Aortic smooth muscle cell (primary cell): ENCODE measurements at places on chromosomes 2 and 18. TPM values are rescaled to one million over a fixed set of nuclear protein-coding genes. Genes with fewer than 3 reads are reported as not detected.

The SEH1L gene
- 44.5 and 53.9 TPM in 2 replicates for total RNA-seq

The RBM44 gene
- total RNA-seq, result 0.26 and 0.56 TPM in 2 replicates

The STARD6 gene
- total RNA-seq, result 0.44 and 0.53 TPM in 2 replicates

The CTDP1 gene
- 18.3 and 20.7 TPM in 2 replicates for total RNA-seq

The SPC25 gene
- 3.9 and 5.7 TPM in 2 replicates for total RNA-seq

The MSH6 gene
- 44.8 and 47.8 TPM in 2 replicates for total RNA-seq

The TMEM17 gene
- total RNA-seq, result 2.2 TPM in 2 replicates

The ZDBF2 gene
- 10.4 and 10.9 TPM in 2 replicates for total RNA-seq

The BOLL gene
- not detected in 2 replicates for total RNA-seq

The GALNT14 gene
- 0.26 and 0.31 TPM in 2 replicates for total RNA-seq

The CENPO gene
- total RNA-seq, result 10.1 and 15.1 TPM in 2 replicates

The SPP2 gene
- not detected in 2 replicates for total RNA-seq

The COX7A2L gene
- total RNA-seq, result 148 and 163 TPM in 2 replicates

The TGFBRAP1 gene
- total RNA-seq, result 14.9 and 16.8 TPM in 2 replicates

The PSME4 gene
- total RNA-seq, result 26.4 and 31.8 TPM in 2 replicates

The SLC30A3 gene
- 0.19 TPM in 1 of 2 replicates, not detected in the other for total RNA-seq

The NFATC1 gene
- 1.7 and 2.4 TPM in 2 replicates for total RNA-seq

The GPR45 gene
- not detected in 2 replicates for total RNA-seq

The FBLN7 gene
- 4.4 and 8.0 TPM in 2 replicates for total RNA-seq

The VWA3B gene
- total RNA-seq, result not detected in 2 replicates

The LYG2 gene
- total RNA-seq, result not detected in 2 replicates

The G6PC2 gene
- not detected in 2 replicates for total RNA-seq

The RAD51AP2 gene
- not detected in 2 replicates for total RNA-seq

The CLASP1 gene
- total RNA-seq, result 27.1 and 34.9 TPM in 2 replicates

The SEMA4C gene
- total RNA-seq, result 16.0 and 18.1 TPM in 2 replicates

The RRM2 gene
- 21.9 and 40.6 TPM in 2 replicates for total RNA-seq

The TMEM37 gene
- 0.13 TPM in 1 of 2 replicates, not detected in the other for total RNA-seq

The GKN2 gene
- total RNA-seq, result not detected in 2 replicates

The ANKRD62 gene
- total RNA-seq, result under 0.01 TPM in 1 of 2 replicates, not detected in the other

The LOXHD1 gene
- total RNA-seq, result not detected in 2 replicates

The MARCHF4 gene
- total RNA-seq, result 2.1 and 4.5 TPM in 2 replicates

The GPAT2 gene
- total RNA-seq, result 4.5 and 5.8 TPM in 2 replicates

The ACTG2 gene
- 0.56 TPM in 1 of 2 replicates, not detected in the other for total RNA-seq

The ATP6V1B1 gene
- 1.3 TPM in 2 replicates for total RNA-seq

The CHAC2 gene
- 2.2 and 3.4 TPM in 2 replicates for total RNA-seq

The OTX1 gene
- total RNA-seq, result not detected in 2 replicates

The CIB4 gene
- total RNA-seq, result not detected in 2 replicates

The NCKAP1 gene
- total RNA-seq, result 131 and 155 TPM in 2 replicates

The LDAH gene
- total RNA-seq, result 16.4 and 20.5 TPM in 2 replicates

The ICOS gene
- total RNA-seq, result not detected in 2 replicates
